ENCODE measurements at places on chromosomes 16 and 17.

GRCh38 chr17:21530311-21530710 lies 154.2 kb downstream of the KCNJ12 start:
- no peak for DNase-seq

GRCh38 chr16:5000573-5001001 lies 33.1 kb downstream of the NAGPA start:
- DNase-seq = no peak

- DNase-seq = no peak
Observed at GRCh38 chr17:63447471-63448009, 1.4 kb upstream of the CYB561 start.

DNA sequence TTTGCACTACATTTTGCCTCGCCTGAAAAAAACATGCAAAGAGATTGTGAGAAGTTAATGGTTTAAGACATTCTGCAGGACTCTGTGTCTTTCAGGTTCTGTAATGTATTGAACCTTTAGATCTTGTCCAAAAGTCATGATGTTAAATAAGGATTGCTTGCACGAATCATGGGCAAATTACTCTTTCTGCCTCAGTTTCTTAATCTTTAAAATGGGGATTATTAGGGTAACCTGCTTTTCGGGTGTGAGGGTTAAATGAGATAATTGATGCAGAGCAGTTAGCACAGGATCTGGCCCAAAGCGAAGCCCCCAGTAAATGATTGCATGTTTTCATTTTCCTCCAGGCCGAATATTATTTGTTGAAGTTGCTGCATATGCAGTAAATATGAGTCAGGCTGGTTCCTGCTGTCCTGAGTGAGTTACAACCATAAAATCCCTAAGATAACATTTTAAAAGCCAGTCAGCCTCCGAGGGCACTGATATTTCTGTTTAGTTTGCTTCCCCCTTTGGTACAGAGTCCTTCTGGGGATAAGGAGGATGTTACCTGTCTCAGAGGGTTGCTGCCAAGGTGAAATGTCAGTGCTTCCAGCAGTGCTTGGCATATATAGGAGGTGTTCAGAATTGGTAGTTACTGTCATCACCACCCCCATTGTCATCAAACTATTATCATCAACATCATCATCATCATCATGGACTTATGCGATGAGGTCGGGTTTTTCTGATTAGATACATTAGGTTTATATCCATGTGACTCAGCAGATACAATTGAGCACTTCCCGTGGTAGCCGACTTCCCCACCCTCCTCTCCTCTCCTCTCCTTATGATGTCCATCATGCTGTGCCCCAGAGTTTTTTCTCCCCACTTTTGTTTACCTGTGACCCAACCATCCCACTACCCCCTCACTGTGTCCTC lies 20.6 kb upstream of the ARHGAP17 start:
- DNase-seq = no peak

- DNase-seq = no peak
Observed at GRCh38 chr16:17598968-17599367, 128.2 kb upstream of the XYLT1 start.

- DNase-seq = no peak
Observed at GRCh38 chr17:80919331-80920311, 72.0 kb upstream of the CHMP6 start.

DNA sequence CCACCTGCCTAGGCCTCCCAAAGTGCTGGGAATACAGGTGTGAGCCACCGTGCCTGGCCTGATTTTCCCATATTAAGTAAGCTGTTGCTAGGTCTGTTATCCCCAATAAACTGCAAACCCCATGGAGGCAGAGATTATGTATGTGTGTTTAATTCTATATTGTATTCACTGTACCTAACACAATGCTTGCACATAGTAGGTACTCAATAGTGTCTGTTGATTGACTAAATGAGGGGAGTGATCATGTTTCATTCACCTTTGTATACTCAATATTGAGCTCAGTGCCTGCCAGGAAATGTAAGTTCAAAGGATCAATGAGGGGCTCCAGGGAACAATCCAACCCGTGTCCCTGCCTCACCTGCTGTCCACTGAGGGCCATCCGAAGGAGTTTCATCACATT lies 14.6 kb upstream of the GGA2 start:
- DNase-seq = no peak

- DNase-seq = no peak
Observed at GRCh38 chr17:62692721-62693431, 65.4 kb downstream of the MRC2 start.

Measured in hippocampal formation (tissue), 2 donors.